ENCODE measurements at places on chromosomes 3 and 15.

DNA sequence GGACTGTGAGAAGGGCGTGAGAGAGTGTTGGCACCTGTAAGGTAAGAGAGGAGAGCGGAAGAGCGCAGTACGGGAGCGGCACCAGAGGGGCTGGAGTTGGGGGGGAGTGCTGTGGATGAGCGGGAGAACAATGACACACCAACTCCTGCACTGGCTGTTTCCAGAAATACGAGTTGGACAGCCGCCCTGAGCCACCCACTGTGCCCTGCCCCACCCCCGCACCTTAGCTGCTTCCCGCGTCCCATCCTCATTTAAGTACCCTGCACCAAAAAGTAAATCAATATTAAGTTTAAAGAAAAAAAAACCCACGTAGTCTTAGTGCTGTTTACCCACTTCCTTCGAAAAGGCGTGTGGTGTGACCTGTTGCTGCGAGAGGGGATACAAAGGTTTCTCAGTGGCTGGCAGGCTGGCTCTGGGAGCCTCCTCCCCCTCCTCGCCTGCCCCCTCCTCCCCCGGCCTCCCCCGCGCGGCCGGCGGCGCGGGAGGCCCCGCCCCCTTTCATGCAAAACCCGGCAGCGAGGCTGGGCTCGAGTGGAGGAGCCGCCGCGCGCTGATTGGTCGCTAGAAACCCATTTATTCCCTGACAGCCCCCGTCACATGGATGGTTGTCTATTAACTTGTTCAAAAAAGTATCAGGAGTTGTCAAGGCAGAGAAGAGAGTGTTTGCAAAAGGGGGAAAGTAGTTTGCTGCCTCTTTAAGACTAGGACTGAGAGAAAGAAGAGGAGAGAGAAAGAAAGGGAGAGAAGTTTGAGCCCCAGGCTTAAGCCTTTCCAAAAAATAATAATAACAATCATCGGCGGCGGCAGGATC lies at the start of gene SOX2:
Gene SOX2, plus strand, starts transcription at position 601 of the 811 bp plus-strand sequence. CDS start 436 bp downstream, outside the sequence.
- no peak for DNase-seq

- no peak for DNase-seq
Observed at GRCh38 chr15:78461171-78461888, 23.3 kb downstream of the IREB2 start.

- DNase-seq: no peak
Observed at GRCh38 chr15:48388910-48389309, 57.7 kb downstream of the DUT start.

- DNase-seq: no peak
Observed at GRCh38 chr3:32837789-32838188, 20.0 kb downstream of the TRIM71 start.

DNA sequence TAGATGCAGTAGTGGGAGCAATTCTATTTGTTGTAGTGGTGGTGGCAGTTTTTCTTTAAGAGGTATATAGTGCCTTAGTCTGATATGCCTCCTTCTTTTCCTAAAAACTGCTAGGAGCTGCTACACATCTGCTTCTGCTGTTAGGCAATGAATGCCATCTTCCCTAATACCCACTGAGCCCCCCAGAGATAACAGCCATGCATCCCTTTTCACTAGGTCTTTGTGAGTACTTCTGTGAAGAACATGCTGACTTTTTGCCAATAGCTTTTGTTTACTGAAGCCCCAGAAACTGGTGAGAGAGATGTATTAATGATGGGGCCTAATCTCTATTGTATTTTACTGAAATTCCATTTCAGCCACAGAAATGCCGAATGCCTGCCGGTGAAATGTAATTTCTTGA lies 92.6 kb upstream of the CHL1 start:
- DNase-seq: no peak

- no peak for DNase-seq
Observed at GRCh38 chr3:61761694-61762430, 200.5 kb downstream of the PTPRG start.

GRCh38 chr3:9384141-9384828 lies 13.1 kb upstream of the SETD5 start:
- no peak for DNase-seq

GRCh38 chr3:10939556-10939955 lies 53.0 kb upstream of the SLC6A1 start:
- no peak for DNase-seq
